ENCODE measurements at places on chromosomes 16 and 17.
A peak's percentile ranks its signal among the peaks of the same experiment; 100 is the strongest.

DNA sequence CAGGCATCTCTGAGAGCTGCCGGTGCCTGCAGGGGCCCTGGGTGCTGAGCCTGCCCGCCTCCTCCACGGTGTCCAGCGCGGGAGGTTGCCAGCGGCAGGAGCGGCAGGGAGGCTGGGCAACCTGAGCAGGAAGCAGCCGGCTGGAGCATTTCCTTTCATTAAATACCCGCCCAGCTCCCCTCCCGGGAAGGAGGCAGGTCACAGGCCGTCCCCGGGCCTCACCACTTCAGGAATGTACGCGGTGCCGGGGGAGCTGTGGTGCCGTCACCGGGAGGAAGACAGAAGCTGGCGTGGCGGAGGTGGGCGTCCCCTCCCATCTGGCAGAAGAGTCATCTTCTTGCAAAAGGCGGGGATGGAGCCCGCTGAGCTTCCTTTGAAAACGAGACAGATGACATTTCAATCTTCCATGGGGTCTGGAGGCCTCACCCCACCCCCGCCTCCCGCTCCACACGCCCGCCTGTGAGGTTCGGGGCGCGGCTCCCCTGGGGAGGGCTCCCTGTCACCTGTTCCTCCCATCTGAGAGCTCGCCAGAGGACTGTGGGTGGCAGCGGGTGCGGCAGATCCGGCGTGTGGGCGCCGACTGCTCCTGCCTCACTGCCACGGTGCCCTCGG, 16.0 kb downstream of the SOX8 start:
- peak; percentile 12 for DNase-seq

- DNase-seq: no peak
Observed at GRCh38 chr16:56238188-56238587, 46.9 kb downstream of the GNAO1 start.

DNA sequence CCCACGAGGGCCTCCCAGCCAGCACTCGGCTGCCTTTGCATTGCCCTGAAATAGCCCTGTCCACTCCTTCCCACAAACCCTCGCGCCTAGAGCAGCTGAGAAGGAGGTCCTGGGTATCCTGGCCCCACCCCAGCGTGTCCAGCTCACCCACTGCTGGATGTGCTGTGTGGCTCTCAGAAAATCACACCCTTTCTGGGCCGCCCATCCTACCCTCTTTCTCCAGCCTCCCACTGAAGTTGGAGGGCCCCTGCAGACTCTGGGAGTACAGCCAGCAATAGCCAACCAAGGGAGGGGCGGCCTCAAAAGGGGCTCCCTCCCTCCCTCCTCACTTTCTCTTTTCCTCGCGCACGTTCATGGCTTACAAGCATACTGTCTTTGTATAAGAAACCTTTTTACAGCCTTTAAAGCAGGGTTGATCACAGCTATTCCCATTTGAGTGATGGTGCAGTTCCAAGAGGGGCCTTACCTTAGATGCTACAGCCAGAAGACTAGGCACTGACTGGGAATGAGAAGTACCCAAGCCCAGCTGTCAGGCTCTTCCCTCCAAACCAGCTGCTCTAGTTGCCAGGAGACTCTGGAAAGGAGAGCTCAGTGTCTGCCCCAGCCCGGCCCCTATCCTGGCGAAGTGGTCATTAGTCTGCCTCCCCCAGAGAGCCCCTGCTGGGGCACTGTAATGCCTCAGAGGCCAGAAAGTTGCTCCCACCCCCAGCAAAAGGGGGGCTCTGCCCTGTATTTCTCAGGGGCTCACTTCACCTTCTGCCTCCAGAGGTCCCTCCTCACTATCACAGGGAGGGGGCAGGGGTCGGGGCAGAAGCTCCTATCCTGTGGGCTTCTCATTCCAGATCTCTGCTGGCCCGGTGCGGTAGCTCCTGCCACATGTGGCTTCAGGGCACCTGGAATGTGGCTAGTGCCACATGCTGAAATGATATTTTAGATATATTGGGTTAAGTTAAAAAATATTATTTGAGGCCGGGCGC, 38.1 kb downstream of the DCAKD start:
- DNase-seq: no peak

- DNase-seq: peak; percentile 18
Observed at GRCh38 chr17:18043491-18043890, 4.3 kb downstream of the GID4 start.

DNA sequence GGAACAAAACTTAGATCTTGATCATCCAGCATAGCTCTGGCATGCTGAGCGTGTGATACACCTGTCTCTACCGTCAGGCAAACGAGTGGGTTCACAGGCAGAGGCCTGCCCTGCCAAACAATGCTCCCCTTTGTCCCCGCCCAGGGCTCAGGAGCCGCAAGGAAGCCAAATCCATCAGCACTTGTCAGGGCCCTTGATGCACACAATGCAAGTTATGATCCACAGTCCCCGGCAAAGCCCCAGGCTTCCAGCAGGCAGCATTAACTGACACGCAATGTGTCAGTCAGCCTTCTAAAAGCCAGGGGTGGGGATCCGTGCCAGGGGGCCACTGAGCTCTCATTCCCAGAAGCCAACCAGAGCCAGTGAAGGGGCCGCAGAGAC, 460.9 kb downstream of the SLC39A11 start:
- DNase-seq: no peak

- DNase-seq: no peak
Observed at GRCh38 chr17:55540414-55541091, 29.3 kb upstream of the SMIM36 start.
